ENCODE measurements at places on chromosomes 4 and X.

- DNase-seq: no peak
Measured at GRCh38 chr4:78939667-78940008, 400 bp upstream of the PAQR3 start.

DNA sequence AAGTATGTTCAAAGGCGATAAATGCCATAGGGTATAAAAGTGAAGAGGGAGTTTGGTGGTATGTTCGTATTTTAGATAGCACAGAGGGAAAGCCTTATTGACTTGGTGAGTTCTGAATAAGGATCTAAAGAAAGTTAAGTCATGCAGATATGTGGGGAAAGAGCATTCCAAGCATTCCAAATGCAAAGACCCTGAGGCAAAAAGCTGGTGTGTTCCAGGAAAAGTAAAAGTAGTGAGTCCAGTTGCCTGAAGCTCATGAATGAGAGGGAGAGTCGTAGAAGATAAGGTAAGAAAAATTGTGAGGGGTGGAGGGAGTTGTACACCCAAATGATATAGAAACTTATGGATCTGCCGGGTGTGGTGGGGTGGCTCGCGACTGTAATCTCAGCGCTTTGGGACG lies 426.7 kb downstream of the RPA4 start:
- DNase-seq: peak; percentile 48

DNA sequence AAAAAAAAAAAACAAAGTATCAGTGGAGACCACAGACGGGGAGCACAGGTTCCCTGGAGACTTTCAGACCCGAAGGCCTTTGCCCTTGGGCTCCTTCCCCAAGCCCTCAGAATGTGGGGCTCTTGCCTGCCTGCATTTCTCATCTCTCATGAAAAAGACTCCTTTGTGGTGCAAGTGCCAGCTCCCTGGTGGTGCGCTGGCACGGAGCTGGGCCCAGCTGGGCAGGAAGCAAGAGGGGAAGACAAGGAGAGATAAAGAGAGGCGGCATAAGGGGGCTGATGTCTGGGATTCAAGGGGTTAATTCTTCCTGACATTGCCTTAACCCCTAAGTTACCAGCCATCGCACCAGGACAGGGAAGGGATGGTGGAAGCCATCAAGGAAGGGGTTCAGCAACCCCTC lies 21.8 kb downstream of the NLGN3 start:
- no peak for DNase-seq

DNA sequence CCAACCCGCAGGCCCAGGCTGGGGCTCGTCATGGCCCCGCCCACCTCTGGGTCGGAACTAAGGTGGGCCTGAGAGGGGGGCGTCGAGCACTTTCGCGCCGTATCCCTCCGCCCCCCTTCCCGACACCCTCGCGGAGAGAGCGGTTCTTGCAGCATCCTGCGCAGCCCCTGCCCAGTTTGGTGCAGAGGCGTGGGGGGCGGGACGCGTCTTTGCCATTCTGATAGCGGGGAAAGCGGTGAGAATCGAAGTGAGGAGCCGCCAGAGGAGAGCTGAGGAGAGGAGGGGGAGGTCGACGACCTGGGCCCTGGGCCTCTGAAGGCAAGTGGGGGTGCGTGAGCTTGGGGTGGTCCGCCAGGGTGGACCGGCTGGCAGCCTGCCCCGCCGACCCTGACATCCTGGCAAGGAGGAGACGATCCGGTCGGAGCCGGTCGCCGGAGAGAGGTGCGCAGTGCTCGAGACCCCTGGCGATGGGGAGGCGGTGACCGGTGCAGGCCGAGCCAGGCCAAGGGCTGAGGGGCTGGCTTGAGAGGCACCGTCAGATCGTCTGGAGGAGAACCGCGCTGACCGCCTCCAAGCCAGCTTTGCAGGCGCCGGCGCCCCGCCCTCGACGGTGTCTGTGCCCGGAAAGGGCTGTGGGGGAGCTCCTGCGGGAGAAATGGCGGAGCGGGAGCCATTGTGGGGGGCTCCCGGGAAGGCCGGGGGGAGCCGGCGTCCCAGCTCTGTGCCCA lies 25.5 kb downstream of the GPRASP3 start:
- peak; percentile 17 for DNase-seq

DNA sequence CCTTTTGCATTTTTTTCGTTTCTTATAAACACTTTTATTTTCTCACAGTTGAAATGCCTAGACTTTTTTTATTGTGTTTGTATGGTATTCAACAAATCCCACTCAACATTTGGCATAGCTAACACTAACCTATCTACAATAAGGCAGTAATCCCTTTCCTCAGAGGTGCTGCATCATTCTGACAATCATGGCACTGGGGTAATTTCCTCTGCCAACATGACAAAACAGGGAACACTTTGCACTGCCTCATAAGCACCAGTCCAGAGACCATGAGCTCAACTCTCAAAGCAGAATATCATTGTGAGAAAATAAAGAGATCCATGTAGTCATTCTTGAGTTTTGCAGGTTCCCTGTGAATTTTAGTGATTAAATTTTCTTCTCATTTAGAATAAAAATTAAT lies 183.8 kb upstream of the INTU start:
- no peak for DNase-seq

GRCh38 chr4:99008051-99008450 lies 12.5 kb downstream of the METAP1 start:
- DNase-seq: no peak

GRCh38 chr4:124202099-124202498 lies 510.4 kb downstream of the ANKRD50 start:
- peak; percentile 46 for DNase-seq

DNA sequence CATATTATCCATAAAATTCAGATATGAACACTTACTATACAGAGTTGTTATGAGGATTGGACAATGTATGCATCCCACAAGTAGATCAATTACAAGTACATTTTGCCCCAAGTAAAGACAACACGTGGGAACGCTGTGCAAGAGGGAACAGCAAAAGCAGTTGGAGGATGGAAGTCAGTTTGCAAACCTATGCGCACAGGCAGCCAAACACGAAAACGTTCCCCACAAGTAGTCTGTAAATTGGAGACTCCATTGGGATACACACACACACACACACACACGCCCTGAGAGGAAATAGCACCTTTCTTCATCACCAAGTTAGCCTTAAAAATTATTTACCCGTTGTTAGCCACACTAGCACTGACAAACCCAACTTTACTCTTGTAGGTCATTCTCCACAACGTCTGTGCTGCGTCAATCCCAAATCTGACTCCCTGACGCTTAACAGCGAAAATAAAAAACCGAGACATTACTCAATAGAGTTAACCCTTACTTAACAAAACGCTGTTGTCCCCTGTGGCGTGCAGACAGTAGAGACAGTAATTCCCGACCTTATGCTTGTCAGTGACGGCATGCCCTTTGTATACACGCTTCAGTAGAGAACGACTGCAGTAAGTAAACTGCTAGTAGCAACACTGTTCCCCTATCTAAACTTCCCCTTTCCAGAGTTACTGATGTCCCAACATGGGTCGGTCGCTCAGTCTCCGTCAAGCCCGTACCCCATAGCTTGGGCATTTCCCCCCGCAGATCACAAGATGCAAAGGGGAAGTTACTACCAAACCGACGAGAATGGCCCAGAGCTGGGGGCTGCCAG lies 730 bp downstream of the MANBA start:
- DNase-seq: peak; percentile 29

GRCh38 chrX:102126863-102127262 lies 1.4 kb downstream of the TCEAL2 start:
- DNase-seq: no peak

GRCh38 chr4:147103403-147103946 lies 157.8 kb upstream of the TTC29 start:
- peak; percentile 92 for DNase-seq

GRCh38 chrX:54820737-54821136 lies 13.2 kb downstream of the MAGED2 start:
- DNase-seq: no peak

DNA sequence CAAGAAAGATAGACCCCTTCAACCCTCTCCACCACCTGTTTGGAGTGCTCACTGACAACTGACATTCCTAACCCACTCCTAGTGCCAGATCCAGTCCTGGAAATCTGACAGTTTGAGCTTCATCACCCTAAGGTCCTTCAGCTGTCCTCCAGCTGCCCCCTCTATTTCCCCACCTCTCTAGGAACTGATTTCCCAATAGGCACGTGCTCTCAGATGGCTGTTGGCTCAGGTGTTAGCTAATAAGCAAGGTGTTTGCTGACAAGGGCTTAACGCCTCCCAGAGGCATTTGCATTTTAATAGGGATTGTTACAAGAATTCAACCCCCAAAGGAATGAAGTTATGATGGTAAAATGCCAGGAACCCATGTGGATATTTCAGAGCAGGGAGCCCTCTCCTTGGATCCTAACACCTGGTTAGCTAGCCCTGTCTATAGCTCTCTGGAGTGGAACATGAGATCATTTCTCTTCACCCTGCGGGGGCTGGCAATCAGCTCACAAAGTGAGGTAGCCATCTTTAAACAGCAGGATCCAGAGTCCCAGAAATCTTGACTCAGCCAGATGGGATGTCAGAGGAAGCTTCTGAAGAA lies 348.5 kb upstream of the SFRP2 start:
- no peak for DNase-seq

DNA sequence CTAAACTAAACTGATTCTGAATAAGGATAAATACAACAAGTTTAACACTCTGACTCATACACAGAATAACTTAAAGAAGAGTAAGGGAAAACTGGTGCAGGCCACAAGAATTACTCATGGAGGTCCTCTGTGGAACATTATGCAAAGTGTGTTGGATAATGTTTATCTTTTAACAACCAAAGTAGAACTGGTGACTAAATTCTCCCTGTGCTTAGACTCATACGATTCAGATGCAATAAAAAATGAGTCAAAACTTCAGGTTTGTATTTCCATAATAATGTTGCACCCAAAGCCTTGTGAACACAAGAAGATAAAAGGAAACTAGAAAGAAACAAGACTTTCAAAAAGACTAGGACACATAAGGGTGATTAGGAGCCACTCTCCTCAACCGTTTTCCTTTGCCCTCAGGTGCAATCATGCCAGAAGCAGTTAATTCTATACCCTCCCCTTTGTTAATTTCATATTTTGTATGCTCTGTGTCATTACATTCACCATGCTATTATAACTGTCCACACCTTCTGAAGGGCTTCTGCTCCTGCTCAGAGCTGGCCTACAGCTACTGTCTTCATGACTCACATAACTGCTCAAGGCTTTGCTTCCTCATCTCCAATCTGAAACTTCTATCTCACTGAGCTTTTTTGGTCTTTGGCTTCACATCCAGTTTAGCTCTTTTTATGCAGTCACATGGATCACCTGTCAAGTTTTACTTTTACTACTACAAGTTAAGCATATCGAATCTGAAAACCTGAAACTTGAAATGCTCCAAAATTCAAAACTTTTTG lies 60.2 kb downstream of the KCNIP4 start:
- DNase-seq: peak; percentile 92

DNA sequence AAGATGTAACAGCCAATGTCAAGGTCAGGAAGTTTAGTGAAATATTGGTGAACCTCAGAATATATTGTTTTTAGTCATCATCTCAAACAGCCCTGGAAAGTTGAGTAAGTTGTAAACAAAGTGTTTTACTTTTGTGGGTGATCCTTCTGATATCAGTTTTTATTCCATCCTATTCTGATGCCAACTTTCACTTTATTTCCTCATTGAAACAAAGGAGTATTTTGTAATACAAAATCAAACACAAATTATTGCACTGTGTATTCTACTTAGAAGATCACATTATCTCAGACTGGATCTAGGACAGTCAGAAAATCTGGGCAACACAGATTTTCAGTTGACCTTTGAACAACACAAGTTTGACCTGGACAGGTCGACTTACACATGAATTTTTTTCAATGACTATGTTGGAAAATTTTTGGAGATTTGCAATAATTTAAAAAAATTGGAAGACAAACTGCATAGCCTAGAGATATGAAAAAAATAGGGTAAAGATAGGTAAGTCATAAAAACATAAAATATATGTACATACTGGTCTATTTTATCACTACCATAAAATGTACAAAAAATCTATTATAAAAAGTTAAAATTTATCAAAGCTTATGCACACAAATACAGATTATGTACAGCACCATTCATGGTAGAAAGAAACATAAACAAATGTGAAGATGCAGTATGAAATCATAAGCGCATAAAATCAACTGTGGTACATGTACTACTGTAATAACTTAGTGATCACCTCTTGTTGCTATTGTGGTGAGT lies 709.1 kb upstream of the FAM241A start:
- no peak for DNase-seq

GRCh38 chr4:37542706-37543105 lies 143.5 kb downstream of the RELL1 start:
- no peak for DNase-seq

GRCh38 chr4:14178421-14178820 lies 550.9 kb upstream of the BOD1L1 start:
- peak; percentile 48 for DNase-seq

DNA sequence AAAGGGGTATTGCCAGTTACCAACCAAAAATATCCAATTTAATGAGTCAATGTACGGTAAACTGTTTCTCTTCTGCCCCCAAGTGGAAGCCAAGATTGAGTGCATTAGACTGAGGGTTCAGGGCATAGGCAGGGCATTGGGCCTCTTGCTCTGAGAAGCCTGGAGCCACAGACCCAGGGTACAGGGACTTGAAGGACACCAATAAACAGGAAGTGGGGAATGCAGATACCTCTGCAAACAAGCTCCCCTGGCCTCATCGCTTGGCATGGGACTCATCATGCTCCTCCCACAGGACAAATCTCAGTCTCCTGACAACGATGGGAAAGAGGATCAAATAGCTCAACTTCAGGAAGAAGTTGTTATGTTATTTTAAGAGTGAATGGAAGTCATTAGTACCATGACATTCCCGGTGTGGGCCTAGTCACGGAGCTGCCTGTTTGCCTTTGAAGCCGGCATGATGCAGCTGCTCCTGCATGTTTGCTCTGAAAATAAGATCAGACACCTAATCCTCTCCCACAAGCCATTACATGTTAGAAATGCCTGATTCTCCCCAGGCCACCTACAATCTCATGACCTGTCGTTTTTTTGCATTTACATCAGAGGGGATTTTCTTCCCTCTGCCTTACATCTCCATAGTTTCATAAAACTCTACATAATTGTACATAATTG lies 224.2 kb downstream of the RCHY1 start:
- DNase-seq: peak; percentile 5

GRCh38 chr4:110480031-110480549 lies 4.1 kb downstream of the ENPEP start:
- peak; percentile 100 for DNase-seq

GRCh38 chrX:117538178-117539089 lies 578.2 kb downstream of the KLHL13 start:
- DNase-seq: no peak

DNA sequence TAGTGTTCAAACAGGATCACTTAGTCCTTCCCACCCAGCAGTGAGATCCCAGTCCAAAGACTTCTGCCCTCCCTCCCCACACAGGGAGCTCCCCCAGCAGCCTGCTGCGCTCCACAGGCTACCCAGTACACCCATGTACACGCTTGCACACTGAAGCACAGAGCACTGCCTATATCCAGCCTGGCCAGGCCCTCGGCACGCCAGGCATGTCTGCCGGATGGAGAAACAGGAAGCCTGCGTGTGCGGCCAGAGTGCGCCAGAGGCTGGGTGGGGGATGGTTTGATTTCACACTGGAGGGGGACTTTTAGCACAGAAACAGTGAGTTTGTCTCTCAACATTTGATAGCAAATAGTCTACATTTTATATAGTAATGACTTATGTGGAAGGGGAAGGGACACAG lies 833.5 kb upstream of the IGFBP7 start:
- peak; percentile 45 for DNase-seq

GRCh38 chrX:6015423-6015822 lies 213.2 kb downstream of the NLGN4X start:
- DNase-seq: no peak

GRCh38 chr4:21512353-21512752 lies 436.2 kb downstream of the KCNIP4 start:
- DNase-seq: peak; percentile 12

- no peak for DNase-seq
Measured at GRCh38 chrX:13283512-13283911, 36.3 kb downstream of the ATXN3L start.

Measured in fibroblast of upper back skin (primary cell).